NCI-H510A treated with DMSO at 0.1 percent for 48 hours (cell line): ENCODE measurements at places on chromosomes 11 and 22.
A peak's percentile ranks its signal among the peaks of the same experiment; 100 is the strongest.

GRCh38 chr11:91263496-91264365, 960.9 kb upstream of the FAT3 start:
- DNase-seq, result peak; percentile 65

DNA sequence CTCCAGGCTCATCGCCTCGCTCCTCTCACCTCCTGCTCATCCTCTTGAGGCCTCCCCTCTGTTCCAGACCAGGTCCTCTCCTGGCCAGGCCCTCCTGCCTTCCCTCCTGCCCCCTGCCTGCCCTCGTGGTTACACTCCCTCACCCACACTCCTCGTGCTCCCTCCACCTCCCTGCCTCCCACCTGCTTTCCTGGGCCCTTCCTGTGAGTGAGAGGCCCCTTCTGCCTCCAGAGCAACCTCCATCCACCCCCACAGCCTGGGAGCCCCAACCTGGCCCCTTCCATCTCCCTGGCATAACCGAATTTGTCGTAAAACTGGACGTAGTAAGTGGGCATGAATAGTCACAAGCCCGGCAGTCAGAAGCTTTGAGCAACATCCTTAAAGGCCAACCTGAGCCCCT, 4.5 kb downstream of the APOBEC3G start:
- DNase-seq, result no peak

GRCh38 chr11:96238563-96239135, 104.3 kb downstream of the MAML2 start:
- no peak for DNase-seq

GRCh38 chr11:70483077-70483861, 84.9 kb downstream of the CTTN start:
- no peak for DNase-seq

DNA sequence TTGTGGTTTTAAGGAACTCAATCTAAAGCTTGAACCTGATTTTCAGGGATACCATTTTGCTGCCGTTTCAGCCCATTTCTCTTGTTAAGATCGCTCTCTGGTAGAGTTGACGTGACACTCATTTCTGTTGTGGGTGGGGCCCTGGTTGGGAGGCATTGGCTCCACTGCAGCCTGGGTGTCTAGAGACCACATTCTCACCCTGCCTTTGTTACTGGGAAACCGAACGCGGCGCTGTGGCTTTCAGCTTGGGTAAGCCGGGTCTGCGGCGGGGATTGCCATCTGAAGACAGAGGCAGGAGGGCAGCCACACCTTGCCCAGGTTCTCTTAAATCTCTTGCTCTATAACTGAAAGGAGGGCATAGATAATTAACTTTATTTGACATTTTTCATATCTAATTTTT, 3.2 kb downstream of the EHF start:
- no peak for DNase-seq

DNA sequence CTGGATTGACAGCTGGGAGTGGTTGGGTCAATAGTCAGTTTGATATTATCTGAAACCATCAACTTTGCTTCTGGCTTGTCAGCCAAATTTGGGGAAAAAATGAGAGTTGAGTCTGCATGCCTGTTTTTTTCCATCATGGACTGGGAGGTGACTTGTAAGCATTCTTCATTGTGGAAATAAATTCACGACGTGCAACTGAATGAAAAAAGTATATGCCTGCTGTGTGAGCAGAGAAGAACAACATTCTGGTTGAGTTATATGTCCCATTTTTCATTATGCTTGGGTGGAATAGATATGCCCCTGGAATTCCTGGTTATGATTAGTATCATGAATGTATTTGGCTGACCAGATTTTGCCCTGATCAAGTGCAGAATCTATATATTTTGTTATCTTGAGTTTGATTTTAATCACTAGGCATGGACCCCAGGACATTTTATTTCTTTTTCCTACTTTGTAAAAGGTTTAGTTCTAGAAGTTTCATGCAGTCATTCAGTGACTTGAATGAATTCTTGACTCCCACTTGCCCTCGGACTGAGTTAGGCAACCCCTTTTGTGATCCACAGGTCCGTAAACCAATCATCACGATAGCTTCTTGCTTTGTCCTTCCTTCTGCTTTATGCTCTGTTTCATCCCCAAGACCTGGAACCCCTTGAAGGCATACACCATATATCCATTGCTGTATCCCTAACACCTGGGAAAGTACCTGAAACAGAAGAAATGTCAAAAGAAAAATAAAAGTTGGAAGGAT, 205.8 kb downstream of the NAV2 start:
- no peak for DNase-seq
